Left colon (tissue), 2 donors: ENCODE measurements at places on chromosomes 1 and 21. TPM values are rescaled to one million over a fixed set of nuclear protein-coding genes. Genes with fewer than 3 reads are reported as not detected.

DNA sequence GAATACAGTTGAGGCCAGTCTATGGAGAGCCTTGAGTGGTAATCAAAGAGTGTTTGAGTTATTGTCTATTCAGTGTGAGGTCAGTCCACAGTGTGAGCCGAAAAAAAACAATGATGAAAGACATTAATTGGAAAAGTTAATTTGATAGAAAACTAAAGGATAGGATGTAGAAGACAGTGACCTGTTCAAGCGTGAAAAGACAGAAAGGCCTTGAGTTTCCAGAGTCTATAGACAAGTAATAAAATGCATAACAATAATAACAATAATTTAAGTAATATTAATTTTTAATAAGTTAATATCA is 90.4 kb downstream of the SLC30A10 start:
- no peak for DNase-seq

UMODL1 gene
- total RNA-seq = 0.43 TPM

DNA sequence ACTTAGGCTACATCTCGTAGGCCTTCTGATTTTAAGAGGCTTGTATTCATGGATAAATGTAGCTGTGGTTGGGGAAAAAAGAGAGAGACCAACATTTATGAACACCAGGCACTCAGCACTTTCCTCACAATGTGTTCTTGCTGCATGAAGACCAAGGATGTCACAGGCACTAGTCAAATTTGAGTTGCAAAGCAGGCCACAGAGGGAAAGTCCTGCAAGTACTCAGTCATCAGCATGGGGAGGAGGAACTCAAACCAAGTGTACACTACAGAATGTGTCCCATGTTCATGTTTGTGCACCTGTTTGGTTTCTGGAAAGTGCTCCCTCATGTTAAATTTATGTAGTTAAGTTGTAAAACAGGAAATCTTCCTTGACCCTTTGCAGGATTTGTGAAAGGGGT is 8.7 kb upstream of the MAP3K7CL start:
- DNase-seq = no peak

RNPC3 gene
- total RNA-seq = 20.5 TPM

DNA sequence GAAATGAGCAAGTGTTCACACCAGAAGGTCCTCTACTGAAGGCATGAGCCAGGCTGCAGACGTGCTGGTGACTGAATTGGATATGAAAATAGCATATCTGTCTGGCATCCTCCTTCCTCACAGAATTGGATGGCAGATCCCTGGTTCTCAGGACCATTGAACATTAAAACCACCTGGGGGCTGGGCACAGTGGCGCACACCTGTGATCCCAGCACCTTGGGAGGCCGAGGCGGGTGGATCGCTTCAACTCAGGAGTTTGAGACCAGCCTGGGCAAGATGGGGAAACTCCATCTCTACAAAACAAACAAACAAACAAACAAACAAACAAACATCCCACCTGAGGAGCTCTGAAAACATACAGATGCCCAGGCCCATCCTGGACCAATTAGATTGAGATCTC is 23.4 kb downstream of the TEX35 start:
- DNase-seq = no peak

GRCh38 chr1:108121358-108122143 is 78.6 kb downstream of the SLC25A24 start:
- DNase-seq = no peak

DNA sequence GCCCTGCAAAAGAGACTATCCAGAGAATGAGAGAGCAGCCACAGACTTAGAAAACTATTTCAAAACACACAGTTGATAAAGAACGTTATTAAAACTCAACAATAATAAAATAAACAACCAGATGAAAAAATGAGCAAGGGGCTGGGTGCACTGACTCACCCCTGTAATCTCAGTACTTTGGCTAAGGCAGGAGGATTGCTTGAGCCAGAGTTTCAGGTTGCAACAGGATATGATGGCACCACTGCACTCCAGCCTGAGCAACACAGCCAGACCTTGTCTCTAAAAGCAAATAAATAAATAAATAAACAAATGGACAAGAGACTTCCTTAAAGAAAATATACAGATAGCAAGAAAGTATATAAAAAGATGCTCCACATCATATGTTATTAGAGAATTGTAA is 144.6 kb downstream of the LRRIQ3 start:
- no peak for DNase-seq

DNA sequence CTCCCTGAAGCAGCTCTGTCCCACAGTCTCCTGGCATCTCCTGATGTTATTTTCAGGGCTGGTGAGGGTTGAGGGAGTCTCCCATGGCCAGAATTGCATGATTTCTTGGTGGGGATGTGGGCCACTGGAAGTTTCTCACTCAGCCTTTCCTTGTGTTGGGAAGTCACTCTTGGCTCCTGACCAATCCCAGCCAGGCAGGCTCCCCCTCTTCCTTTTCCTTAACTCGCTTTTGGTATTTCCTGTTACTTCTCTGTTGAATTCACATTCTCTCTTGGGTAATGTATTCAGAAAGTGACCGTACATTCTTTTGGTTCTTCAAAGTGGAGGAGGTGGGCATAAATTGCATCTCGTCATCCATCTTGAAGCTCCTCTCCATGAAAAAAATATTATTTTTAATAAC is 135.7 kb downstream of the PCBP3 start:
- DNase-seq = no peak

- DNase-seq = no peak
These were observed 404.9 kb downstream of the LTN1 start for GRCh38 chr21:28587748-28588147.

GRCh38 chr1:39016604-39017171 is 9.5 kb upstream of the NDUFS5 start:
- DNase-seq = no peak

DNA sequence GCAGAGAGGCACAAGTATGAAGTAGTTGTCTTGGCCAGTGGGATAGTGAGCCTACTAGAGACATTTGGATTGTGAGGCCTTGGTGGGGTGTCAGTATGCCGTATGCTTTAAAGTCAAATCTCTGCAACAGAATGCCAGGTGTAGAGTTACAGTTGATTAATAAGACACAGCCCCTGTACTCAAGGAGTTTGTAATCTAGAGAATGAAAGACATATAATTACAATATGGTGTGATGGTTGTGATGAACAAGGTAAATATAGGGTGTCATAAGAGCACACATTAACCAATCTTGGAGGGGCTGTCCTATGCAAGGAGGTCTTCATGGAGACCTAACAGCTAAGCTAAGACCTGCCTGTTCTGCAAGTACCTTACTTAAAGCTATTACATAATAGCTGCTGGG is 113.1 kb downstream of the ATF6 start:
- DNase-seq = no peak

- DNase-seq = no peak
These were observed 102.3 kb upstream of the IPO9 start for GRCh38 chr1:201726700-201727099.

GRCh38 chr1:150138044-150138443 is 11.7 kb upstream of the PLEKHO1 start:
- no peak for DNase-seq

GRCh38 chr1:60950224-60951063 is 131.9 kb upstream of the NFIA start:
- DNase-seq = no peak

- no peak for DNase-seq
These were observed 3.2 kb upstream of the LHX8 start for GRCh38 chr1:75130865-75131564.

DNA sequence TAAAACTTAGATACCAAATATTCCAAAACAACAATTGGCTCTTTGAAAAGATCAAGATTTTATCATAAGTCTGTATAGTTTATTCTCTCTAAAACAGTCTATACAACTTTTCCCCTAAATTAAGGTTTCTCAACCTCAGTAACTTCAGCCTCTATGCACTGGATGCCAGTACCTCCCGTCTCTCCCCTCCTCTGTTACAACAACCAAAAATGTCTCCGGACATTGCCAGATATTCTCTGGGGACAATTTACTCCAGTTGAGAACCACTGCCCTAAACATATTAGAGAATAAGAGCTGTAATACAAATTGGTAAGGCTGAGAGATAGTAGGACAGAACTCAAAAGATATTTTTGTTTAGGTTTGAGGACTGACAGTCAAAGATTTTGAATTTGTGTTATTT is 71.6 kb downstream of the TMEM200B start:
- no peak for DNase-seq

LCE2C gene
- not detected for total RNA-seq

DNA sequence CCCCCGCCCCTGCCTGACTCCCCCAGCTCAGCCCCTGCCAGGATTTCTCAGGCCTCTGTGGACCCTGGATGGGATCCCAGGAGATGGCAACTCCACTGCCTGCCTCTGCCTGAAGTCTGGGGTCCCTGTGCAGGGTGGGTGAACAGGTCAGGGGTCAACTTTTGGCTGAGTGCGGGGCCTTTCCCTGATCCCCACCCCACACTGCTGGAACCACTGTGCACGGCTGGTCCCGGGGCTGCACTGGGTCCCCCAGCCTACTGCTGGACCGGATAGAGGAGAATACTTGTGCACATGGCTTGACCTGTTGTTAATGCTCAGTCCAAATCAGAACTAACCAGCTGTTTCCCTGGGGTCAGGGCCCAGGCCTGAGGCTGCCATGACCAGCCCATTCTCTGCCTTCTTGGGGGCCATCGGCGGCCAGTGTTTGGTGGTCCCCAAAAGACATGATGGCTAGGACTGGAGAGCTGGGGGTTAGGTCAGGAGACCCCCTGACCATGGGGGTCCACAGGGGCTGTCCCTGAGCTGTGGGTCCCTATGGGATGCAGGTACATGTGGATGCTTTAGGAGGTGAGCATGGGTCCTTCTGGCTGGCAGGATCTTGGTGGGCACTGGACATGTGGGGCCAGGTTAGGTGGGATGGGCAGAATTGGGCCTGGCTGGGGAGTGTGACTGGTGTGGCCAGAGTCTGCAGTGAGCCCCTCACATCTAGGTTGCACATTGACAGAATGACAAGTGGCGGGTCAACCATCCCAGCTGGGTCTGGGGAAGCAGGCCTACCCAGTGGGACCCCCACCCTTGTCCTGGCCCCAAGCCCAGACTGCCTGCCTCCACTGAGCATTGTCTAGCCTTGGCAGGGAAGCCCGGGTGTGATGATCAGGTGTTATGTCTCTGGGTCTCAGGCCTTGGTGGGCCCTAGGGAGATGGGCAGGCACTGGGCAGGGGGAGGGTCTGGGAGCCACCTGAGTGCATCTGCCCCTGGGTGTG is 19.0 kb upstream of the ZNF678 start:
- peak; percentile 6 for DNase-seq

DNA sequence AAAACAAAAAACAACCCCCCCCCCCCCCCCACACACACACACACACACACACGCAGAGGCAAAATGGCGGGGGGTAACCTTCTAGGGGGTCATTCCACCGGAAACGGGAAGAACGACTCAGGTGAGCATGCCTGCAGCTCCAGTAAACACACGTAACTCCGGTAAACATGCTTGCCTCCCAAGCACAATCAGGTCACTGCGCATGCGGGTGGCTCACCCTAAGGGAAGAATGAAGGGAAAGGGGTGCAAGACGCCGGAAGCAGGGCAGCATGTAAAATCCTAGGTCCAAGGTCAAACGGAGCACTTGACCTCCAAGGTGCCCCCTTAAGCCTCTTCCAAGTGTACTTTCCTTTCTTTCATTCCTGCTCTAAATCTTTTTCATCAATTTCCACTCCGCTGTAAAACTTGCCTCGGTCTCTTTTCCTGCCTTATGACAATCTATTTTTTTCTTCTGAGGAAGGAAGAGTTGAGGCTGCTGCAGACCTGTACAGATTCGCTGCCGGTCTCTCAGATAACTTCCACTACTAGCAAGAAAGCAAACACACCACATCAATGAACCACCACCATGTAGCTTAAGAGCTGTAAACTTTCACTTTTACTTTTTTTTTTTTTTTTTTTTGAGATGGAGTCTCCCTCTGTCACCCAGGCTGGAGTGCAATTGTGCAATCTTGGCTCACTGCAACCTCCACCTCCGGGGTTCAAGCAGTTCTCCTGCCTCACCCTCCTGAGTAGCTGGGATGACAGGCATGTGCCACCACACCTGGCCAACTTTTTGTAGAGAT is 21.0 kb upstream of the CBR3 start:
- peak; percentile 89 for DNase-seq

GRHL3 gene
- 0.45 TPM for total RNA-seq

GRCh38 chr1:54481201-54481884 is 66.7 kb upstream of the ACOT11 start:
- peak; percentile 68 for DNase-seq

GRCh38 chr1:228883535-228883934 is 148.3 kb downstream of the RHOU start:
- no peak for DNase-seq

ANGPTL3 gene
- not detected for total RNA-seq

PDC gene
- not detected for total RNA-seq

GRCh38 chr1:10909697-10910680 is 102.5 kb upstream of the TARDBP start:
- peak; percentile 39 for DNase-seq

KCNJ9 gene
- total RNA-seq = not detected

- DNase-seq = no peak
These were observed 32.4 kb upstream of the MYSM1 start for GRCh38 chr1:58732087-58732775.

DNA sequence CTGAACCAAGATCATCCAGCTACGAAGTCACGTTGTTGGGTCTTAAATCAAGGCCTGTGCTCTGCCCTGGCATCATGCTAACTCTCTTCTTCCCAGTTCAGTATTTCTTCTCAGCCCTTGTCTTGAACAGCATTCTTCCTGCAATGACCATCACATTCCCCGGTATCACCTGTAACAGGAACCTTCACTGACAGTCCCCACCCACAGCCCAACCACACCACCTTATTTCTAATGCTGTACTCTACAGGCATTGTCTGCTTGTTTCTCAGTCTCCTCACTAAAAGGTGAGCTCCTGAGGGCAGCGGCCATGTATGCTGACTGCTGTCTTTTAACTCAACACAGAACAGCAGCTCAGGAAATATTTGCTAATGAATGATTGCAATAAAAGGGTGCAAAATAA is 54.0 kb downstream of the DAB1 start:
- DNase-seq = no peak

DNA sequence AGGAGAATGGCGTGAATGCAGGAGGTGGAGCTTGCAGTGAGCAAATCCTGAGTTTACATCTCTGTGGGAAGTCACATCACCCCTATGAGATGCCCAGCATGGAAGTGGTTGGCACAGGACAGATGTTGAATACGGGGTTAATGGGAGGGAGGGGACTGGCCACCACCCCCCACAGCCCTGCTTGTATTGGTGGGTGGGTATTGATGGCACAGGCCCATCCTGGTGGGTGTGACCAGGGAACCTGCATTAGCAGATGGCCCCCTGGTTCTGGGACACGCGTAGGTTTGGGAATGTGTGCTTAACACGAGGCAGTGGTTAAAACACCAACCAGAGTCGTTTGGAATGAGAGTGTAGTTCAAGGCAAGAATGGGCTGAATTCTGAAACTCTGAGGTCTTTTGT is 117.9 kb downstream of the PRDM2 start:
- DNase-seq = no peak

- DNase-seq = no peak
These were observed 125.9 kb downstream of the PDE4B start for GRCh38 chr1:65918564-65918963.

ZMYND12 gene
- total RNA-seq = 2.4 TPM

- no peak for DNase-seq
These were observed 73.5 kb downstream of the BACH1 start for GRCh38 chr21:29372063-29372802.

RGS8 gene
- not detected for total RNA-seq

- no peak for DNase-seq
These were observed 45.1 kb upstream of the EPS15 start for GRCh38 chr1:51564124-51564523.
